ENCODE measurements at places on chromosomes 7 and 10.
A peak's percentile ranks its signal among the peaks of the same experiment; 100 is the strongest.

DNA sequence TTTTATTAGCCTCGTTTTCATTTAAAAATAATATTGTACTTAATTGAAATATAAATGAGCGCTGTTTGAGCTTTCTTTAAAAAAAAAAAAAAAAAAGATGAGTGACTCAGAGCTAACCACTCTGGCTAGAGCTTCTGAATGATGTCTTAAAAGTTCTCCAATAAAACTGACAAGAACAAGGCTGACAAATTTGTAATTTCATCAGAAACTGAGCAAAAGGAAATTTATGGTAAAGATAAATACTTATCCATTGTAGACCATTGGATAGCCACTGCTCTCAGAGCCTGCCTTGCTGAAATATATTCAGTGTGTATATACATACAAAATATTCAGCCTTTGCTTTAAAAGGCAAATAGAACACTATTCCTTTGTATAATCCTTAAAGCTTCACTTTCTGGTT lies 91.2 kb upstream of the OIT3 start:
- DNase-seq = no peak

- no peak for DNase-seq
These were observed 67.0 kb upstream of the CFAP46 start for GRCh38 chr10:133009218-133009950.

GRCh38 chr10:72079356-72079755 lies 9.0 kb downstream of the SPOCK2 start:
- DNase-seq = peak; percentile 56

DNA sequence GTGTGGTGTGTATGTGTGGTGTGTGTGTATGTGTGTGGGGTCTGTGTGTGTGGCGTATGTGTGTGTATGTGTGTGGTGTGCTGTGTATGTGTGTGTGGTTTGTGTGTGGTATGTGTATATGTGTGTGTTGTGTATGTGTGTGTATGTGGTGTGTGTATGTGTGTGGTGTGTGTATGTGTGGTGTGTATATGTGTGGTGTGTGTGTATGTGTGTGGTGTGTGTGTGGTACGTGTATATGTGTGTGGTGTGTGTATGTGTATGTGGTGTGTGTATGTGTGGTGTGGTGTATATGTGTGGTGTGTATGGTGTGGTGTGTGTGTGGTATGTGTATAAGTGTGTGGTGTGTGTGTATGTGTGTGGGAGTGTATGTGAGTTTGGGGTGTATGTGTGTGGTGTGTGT lies 428.7 kb downstream of the PAXIP1 start:
- DNase-seq = no peak

- DNase-seq = no peak
These were observed 36.2 kb downstream of the NPVF start for GRCh38 chr7:25192043-25192442.

DNA sequence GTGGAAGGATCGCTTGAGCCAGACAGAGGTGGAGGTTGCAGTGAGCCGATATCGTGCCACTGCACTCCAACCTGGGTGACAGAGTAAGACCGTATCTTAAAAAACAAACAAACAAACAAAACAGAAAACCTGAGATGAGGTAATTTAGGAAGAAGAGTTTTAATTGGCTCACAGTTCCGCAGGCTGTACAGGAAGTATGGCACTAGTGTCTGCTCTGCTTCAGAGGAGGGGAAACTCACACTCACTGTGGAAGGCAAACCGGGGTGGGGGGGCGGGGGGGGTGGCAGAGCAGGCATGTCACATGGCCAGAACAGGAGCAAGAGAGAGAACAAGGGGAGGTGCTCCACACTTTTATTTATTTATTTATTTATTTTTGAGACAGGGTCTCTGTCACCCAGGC lies 5.1 kb downstream of the UBE2D4 start:
- DNase-seq = no peak

- DNase-seq = no peak
These were observed 31.2 kb downstream of the COL17A1 start for GRCh38 chr10:104054430-104054829.

- DNase-seq = no peak
These were observed 147.1 kb downstream of the MPP7 start for GRCh38 chr10:28155726-28156125.

GRCh38 chr10:69089638-69090599 lies 2.0 kb downstream of the SRGN start:
- DNase-seq = peak; percentile 40

DNA sequence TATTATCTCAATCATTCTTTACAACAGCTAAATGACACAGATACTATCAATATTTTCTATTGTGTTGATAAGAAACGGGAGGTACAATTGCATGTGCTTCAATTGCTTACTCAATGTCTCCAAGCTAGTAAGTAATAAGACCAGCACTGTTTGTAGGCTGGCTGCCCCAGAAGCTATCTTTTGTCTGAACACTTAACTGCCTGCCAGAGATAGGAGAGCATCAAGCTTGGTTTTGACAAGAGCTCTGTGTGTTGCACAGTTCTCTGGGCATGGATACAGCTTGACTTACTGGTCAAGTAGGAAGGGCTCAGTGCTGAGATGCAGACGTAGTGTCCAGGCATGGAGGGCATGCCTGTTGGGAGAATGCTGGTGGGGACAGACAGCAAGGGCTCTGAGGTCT lies 26.3 kb upstream of the CAPZA2 start:
- DNase-seq = no peak

- DNase-seq = no peak
These were observed 36.3 kb downstream of the PLAC9 start for GRCh38 chr10:80168679-80169380.

GRCh38 chr7:293681-294439 lies 3.9 kb downstream of the FOXL3 start:
- DNase-seq = no peak

- no peak for DNase-seq
These were observed 34.5 kb upstream of the RBM20 start for GRCh38 chr10:110609605-110610004.

- no peak for DNase-seq
These were observed 361.0 kb upstream of the CDC14C start for GRCh38 chr7:48563334-48563733.

DNA sequence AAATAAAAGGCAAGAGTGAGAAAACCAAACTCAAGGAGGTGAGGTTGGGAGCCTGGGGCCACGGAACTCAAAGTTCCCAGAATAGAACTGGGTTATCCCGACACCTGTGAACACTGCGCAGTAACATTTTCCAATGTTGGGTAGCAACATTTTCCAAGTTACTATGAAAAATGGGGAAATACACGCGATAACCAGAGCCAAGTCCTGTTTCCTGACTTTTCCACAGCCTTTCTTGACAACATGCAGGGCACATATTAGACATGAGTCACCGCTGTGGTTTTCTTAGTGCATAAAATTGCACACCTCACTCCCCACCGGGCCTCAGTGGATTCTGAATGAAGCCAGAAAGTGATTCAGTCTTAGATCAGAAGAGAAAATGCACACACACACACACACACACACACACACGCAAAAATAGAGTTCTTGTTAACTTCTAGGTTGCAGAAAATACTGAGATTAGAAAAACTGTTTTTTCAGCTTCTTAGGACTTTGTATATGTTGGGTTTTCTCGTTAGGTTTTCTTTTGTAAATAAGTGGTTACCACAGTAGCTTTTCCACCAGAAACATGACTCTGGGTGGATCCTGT lies 70.0 kb downstream of the CAMK1D start:
- peak; percentile 19 for DNase-seq

DNA sequence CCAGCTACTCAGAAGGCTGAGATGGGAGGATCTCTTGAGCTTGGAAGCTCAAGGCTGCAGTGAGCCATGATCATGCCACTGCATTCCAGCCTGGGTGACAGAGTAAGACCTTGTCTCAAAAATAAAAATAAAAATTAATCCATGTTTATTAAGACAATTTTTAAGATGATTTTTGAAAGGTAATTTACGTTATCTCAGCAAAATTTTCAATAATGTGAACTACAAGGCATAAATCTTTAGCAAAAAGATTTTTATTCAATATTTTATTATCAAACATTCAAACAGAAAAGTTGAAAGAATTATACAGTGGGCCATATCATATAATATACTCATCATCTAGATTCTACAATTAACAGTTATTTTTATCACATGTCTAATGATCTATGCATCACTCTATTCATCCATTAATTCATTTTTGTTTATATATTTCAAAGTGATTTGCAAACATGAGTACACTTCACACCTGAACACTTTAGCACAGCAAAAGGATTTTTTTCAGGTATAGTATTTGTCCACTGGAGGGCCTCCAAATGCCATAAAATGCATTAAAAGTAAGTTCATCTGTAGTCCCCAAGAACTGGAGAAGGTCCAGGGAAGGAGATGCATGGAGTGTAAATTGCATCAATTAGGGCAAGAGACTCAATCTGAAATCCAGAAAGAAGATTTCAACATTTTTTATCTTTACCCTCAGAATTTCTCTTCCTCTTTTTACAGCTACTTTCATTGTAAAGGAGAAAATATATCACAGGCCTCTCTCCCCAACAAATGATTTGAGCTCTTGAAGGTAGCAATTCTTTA lies 38.6 kb upstream of the RSBN1L start:
- no peak for DNase-seq

GRCh38 chr7:55481155-55481554 lies 91.1 kb downstream of the VOPP1 start:
- no peak for DNase-seq

- no peak for DNase-seq
These were observed 14.9 kb downstream of the CARD11 start for GRCh38 chr7:3028758-3029093.

DNA sequence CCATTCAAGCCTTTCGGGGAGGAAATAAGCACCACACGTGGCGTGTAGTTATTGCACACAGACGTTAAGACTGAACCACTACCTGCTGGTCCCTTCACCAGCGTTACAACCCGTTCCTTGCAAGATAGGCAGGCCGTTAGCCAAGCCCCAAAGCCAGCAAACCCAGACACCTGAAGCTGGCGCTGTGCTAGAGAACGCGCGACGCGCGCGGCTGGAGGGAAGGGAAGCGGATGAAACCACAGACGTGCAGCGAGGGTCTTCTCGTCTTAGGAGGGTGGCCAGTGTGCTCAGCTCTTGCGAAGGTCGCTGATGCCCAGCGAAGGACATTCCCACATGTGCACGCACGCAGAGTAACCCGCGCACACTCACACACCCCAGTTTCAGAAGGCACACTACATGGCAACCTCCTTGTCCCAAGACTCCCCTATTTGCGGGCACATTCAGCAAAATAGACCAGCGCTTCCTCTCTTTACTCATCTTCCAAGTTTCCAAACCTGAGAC lies 980 bp downstream of the TMEM26 start:
- no peak for DNase-seq

GRCh38 chr10:101073631-101074030 lies 11.8 kb downstream of the KAZALD1 start:
- no peak for DNase-seq

DNA sequence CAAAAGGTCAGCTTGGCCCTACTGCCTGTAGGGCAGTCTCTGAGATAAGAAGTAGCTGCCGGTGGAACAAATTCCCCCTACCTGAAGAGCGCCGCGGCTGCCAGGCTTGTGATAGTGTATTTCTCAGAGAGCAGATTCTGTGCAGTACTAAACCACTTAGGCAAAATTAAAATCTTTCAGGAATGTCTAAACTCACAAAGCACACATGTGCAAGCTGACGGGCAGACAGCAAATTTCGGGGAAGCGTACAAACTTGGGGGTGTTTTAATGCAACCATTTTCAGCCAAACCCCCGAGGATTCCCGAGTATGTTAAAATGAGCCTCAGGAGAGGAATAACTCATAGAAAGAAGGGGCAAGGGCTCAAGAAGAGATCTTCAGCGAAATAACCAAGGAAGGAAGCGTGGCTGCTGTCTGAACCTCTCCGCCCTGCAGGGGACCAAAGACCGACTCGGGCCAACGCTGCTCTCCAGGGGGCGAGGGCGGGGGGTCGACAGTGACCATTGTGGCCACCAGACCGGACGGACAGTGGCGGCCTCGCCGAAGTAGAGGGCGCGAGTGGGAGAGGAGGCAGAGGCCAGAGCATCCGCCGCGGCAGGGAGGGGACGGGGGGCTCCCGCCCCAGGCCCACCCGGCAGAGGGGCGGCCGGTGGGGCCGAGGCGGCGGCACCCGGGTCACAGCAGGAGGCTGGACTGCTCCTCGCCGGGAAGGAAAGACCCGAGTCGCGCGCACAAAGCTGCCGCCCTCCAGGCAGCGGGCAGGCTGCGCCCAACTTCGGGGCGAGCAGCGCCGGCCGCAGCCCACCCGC lies 819 bp downstream of the HYCC1 start:
- DNase-seq = no peak

DNA sequence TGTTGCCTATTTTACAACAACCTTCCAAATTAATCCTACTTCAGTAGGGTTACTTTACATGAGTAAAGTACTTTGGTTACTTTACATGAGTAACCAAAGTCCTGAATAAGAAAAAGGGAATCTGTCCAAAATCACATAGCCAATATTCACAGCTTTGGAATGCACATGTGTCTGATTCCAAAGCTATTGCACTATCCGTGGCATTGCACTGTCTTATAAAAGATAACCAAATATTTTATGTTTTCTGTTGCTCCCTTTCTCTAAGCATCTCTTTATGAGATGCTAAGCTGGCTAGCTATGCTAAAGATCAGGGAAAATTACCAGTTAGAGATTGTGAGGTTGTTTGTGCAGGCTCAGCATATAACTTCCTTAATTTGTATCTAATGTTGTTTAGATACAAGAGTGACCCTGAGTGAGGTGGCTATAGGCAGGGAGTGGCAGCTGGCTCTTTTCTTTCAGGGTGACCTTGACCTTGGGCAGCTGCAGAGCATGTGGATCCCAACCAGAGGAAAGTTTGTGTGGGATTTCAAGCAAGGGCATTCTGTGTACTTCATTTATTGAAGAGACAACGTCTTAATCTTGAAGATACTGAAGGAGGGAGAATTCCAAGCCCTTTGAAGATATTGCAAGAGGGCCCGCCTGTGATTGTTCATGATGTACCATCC lies 366.1 kb upstream of the ANKRD30A start:
- no peak for DNase-seq

DNA sequence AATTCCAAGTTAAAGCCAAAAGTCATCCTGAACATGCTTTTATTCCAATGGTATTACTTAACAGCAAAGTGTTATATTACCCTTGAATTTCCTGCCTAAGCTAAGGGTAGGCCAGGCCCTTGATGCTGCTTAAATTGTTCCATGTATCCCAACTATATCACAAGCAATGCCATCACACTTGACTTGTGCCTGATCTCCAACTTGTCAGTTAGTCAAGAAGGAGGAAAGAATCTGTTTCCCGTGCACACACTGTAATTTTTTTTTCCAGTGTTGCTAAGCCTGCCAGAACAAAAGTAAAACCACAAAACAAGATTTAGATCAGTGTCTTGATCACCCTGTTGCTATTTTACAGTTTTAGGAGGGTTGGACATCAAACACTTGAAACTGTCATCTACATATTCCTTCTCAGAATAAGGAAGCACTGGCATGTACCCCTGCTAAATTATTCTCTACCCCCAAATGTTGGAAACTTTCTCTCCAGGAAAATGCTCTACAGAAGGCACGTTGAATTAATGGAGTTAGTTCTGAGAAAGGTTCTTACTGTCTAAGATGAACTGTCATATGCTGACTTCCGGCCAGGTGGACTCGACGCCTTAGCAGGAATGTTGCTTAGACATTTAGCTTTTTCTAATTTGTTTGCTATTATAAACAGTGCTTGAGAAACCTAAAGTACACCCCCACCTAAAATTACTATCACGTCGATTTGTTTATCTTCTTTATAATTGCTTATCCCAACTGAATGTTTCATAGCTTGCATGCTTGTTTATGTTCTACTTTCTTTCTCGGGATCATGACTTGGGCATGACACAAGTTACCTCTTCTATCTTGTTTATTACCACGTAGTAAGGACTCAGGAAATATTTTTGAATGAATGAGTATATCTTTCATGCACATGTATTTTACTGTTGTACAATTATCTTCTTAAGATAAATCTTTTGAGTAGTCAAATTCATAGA lies 105.5 kb upstream of the ZNF438 start:
- no peak for DNase-seq
